ENCODE measurements at places on chromosomes 11 and 22.

GRCh38 chr11:10490398-10491241 is 35.6 kb downstream of the AMPD3 start:
- DNase-seq, result peak; percentile 83

DNA sequence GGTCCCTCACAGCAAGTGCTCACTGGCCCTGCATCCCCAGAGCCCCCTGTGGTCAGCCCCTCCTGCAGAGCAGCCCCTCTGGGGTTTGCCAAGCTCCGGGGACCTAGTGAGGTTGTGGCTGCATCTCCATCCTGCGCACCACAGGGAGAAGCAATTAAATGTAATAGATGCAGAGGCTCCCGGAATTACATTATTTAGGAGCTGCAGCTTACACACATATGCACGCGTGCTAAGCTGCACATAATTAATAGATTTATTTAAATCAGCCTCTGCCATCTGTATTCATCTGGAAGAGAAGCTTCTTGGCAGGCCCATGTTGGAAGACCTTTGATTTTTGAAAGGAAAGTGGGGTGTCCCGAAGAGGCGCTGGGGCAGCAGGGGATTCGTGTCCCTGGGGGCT is 1271.5 kb downstream of the BRD1 start:
- DNase-seq, result no peak

- no peak for DNase-seq
These were observed 21.6 kb upstream of the LMO1 start for GRCh38 chr11:8285228-8285627.

GRCh38 chr11:82462608-82463242 is 270.9 kb downstream of the FAM181B start:
- no peak for DNase-seq

DNA sequence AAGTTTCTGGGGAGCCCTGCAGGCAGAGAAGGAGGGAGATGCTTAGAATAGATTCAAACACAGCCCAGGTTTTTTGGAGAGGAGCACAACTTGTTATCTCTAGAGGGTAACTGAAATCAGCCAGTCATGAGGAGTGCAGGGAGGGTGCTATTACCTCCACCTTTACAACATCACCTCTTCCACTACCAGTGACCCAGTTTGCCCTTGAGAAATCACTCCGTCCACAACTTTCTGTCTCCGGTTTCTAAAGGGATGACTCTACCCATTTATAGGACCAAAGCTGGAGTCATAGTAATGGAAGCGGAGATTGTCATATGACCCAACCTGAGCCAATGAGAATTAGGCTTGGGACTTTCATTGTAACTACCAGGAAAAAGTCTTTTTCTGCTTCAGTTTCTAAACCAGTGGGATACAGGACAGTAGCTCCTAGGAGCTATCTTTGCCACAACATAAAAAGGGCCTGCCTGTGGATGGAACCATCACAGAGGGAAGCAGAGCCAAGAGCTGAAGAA is 131.2 kb upstream of the SERPIND1 start:
- DNase-seq, result no peak

DNA sequence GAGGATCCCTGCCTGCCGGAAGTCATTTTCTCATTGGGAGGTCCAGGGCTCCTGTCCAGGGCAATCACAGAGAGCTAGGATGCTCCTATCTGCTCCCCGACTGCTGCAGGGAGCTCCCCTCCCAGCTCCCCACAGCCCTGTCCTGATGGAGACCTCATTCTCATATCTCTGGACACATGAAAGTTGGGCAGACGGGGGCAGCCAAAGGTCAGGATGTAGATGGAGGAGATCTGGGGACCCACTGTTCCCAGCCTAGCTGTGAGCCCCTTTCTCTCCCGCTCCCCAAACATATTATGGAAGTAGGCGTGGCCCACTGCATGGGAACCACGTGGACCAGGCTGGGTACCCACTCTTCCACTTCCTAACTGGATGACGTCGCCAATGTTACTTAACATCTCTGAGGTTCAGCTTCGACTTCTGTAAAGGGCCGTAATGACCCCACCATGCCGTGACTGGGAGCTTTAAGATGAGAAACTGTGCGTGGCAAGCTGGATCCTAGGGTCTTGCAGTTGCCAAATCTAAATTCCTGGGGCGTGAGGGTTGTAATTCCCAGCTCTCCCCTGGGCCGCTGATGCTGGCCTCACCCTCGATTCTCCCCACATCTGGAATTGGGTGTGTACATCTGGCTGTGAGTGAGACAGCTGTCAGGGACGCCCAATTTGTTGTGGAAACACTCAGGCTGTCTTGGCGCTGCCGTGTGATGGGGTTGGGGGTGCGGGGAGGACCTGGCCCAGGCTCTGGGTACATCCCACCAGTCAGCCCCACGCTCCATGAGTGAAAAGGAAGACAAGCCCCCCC is 1.8 kb downstream of the CDC42EP2 start:
- peak; percentile 95 for DNase-seq

GRCh38 chr11:8459711-8460399 is 134.2 kb downstream of the STK33 start:
- no peak for DNase-seq

Measured in HFF-Myc (cell line).